Stimulated activated CD8-positive, alpha-beta memory T cell treated with anti-CD3 and anti-CD28 coated beads, Interleukin-15, amount 100 ng/mL, for 24 hours (primary cell): ENCODE measurements at places on chromosomes 2 and 18.

DNA sequence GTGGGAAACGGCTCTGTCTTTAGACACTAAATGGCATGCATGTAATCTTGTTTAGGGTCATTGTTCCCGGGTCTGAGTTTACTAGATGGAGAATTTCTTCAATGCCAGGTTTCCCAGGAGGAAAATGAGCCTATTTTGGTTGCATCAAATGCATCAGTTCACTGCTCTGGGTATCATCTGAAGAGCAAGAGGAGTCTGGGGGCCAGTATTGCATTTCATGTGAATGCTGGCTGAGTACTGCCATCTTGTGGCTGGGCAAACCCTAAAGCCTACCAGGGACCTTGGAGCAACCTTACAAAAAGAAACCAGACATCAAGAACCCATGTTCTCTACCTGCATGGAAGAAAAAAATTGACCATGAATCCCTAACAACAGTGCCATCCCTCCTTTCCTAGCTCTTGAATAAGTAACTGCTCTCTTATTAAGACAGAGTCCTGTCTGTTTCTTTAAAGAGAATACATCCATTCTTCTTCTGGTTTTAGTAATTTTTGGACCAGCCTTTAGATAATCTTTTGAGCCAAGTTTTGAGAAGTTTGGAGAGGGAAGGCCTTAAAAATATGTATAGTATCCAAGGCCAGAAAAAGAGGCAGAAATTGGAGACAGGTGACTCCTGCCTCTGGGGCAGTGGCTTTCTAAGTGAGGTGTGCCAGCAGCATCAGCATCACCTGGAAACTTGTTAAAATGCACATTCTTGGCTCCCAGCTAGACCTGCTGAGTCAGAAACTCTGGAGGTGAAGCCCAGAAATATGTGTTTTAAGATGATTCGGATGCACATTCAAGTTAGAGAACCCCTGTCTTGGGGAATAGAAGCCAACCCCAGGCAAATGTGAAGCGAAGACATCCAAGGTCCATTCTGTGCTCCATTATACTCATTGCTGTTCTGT lies 261.0 kb upstream of the CXCR4 start:
- DNase-seq = no peak

DNA sequence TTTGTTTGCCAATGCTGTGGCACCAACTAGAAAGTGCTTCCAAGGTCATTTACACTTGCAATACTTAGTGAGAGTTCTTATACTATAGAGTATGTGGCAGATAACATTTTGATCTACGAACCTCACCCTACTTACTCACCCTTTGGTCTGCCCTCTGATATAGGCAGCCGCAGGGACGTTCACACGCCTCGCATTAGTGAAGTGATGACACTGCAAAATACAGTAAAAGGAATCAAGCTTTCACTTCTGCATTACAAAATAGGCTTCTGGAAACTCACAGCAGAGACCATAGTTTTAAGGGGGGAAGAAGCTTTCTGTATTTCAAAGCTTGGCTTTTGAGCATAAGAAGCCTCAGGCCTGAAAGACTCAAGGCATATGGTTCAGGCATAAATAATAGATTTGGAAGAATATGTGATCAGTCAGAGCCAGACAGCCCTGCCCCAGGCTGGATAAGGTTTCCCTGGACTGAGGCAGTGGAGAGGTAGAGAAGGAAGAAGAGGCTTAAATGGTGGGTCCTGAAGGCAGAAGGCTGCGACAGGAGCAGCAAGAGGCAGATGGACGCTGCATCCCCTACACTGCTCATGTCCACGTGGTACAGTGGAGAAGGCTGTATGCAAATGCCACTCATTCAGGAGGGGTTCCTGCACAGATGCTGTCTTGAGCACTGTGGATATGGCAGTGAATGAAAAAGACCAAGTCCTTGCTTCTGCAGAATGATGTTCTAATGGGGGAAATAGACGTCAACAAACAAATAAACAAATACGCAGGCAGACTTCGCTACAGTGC lies 63.1 kb downstream of the FECH start:
- no peak for DNase-seq

DNA sequence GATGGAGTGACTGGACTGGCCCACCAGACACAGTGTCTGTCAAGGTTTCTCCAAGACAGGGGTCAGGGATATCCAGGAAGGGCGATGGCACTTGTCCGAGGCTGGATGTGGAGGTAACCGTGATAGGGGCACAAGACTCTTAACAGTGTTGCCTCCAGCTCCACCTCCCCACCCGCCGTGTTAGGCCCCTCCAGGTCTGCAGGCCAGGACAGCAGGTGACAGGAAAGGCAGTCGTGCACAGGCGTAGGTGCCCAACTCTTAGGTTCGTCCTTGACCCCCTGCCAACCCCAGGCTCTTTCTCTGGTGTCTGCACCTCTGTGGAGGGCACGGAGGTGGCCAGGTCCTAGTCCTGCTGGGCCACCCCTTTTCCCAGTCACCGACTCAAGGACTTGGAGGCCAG lies 10.1 kb downstream of the ITM2C start:
- no peak for DNase-seq

- no peak for DNase-seq
Measured at GRCh38 chr2:5955921-5956320, 263.7 kb downstream of the SOX11 start.

DNA sequence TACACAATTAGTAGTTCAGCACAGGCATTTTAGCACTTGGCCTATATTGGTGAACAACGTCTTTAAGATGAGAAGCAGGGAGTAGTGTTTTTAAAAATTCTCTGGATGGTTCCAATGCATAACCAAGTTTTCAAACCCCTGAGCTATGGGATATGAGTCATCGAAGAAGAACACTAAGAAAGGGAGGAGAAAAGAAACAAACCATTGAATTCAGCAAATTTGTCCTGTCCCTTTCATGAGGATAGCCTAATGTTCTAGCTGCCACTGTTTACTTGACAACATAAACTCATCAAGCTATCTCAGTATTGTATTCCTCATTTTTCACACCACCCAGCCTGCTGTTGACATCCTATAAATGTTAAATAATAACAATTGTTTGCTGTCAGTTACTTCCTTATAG lies 158.0 kb downstream of the BARD1 start:
- DNase-seq = no peak

DNA sequence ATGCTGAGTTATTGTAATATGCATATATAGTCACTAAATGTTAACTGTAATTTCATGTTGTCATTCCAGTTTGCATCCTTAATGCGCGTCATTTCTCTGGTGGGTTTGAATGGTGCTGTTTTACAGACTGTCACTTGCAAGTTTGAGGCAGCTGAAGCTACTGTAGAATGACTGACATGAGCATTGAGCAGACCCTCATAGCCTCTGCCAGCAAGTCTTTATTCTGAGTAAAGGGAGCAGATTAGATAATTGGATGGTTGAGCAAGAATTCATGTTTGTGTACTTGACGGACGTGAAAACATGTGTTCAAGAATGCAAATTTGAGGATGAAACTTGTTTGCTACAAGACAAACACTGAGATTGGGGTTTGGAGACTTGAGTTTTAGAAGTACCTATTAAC lies 854.8 kb upstream of the KLHL29 start:
- no peak for DNase-seq

- DNase-seq = peak; percentile 12
Measured at GRCh38 chr2:101474731-101475384, at the start of gene RFX8. RFX8 (minus strand) TSS chr2:101475112; CDS start chr2:101466848, 8,264 bp downstream.

- DNase-seq = no peak
Measured at GRCh38 chr2:74020702-74021406, 36.1 kb downstream of the TET3 start.

DNA sequence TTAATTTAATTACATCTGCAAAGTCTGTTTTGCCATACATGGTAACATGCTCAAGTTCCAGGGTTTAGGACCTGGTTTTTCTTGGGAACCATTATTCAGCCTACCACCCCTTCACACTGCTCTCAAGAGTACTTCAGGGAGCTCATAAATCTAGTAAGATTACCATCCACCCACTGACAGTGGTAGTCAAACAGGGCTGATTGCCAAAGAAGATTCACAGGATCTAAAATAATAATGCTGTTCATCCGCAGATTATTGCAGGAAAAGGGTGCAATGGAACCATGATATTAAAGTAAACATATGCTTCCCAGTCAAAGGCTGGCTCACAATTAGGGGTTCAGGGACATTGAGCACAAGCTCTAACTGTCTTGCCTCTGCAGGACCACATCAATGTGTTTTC lies 148.0 kb upstream of the CYRIA start:
- no peak for DNase-seq

GRCh38 chr18:49745045-49746014 lies 68.0 kb downstream of the ACAA2 start:
- DNase-seq = no peak

- DNase-seq = no peak
Measured at GRCh38 chr2:63013438-63013837, 37.2 kb upstream of the OTX1 start.

- no peak for DNase-seq
Measured at GRCh38 chr2:70480468-70480867, 73.2 kb downstream of the TGFA start.

DNA sequence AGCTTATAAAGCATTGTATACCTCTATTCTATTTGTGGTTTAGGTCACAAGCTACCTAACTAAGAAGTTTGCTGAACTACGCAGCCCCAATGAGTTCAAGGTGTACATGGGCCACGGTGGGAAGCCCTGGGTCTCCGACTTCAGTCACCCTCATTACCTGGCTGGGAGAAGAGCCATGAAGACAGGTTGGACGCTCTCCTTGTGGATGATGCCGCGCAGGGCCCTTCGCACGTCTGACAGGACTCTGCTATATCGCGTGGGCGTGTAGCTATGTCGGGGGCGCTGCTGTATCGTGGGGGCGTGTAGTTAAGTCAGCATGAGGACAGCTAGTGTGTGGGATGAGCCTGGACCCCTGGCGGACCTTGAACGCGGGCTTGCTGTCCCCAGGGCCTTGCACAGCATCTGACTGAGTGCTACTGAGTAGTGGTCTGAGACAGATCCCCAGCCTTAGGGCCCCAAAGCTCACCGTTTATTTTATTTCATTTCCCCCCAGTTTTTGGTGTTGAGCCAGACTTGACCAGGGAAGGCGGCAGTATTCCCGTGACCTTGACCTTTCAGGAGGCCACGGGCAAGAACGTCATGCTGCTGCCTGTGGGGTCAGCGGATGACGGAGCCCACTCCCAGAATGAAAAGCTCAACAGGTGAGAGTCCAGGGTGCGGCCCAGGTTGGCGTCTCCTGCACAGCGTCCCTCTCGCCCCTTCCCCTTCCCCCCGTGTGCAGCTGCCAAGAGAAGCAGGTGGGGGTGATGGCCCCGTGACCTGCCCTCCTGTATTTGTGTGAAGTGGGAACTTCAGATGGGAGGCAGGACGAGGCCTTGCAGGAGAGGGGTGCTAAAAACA lies 15.6 kb upstream of the CNDP1 start:
- DNase-seq = no peak

DNA sequence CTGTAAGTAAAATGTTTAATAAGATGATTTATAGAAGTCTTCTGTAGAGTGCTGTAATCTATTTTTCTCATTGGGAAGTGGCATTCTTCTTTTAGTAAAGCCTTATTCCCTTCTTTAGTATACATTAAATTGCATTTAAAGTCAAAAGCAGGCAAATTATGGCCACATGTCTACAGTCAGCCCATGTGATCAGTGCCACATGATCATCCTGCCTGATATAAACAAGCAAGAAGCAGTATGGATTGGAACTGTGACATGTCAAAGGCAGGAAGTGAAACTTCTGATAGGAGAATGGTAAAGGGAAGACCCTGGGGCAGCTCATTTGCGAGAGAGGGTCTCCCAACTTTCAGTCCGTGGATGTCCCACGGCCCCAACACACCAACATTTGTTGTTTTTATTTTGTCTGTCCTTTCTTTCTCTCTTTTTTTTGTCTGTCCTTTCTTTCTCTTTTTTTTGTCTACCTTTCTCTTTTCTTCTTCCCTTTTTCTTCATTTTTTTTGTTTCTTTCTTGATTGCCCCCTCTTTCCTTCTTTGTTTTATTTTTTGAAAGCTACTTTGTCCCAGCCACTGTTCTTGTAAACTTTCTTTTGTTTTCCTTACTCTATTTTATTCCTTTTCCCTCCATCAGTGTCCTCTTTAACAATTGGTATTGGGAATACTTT lies 154.9 kb downstream of the DTNA start:
- DNase-seq = no peak

GRCh38 chr2:134943540-134943939 lies 24.9 kb downstream of the CCNT2 start:
- DNase-seq = no peak

- no peak for DNase-seq
Measured at GRCh38 chr2:117726747-117727146, 87.7 kb upstream of the DDX18 start.

GRCh38 chr2:36797324-36798070 lies 101.0 kb downstream of the VIT start:
- DNase-seq = no peak

GRCh38 chr18:12312976-12313375 lies 4.9 kb downstream of the TUBB6 start:
- DNase-seq = no peak

DNA sequence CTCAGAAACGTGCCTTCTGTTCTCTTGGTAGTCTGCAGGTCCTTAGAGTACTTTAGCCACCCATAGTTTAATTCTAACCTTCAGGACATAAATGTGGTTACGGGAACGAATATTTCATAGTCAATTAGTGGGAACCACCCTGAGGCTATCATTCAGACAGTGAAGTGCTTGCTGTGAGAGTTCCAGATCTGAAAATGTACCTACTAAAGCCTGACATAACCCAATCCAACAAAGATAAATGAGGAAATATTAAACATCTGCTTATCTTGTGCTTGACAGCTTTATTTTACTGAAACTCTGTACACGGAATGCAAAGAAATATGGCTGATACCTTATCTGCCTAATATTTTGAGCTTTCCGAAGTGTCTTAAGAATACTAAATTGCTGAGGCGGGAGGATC lies 43.0 kb downstream of the RAB27B start:
- no peak for DNase-seq

DNA sequence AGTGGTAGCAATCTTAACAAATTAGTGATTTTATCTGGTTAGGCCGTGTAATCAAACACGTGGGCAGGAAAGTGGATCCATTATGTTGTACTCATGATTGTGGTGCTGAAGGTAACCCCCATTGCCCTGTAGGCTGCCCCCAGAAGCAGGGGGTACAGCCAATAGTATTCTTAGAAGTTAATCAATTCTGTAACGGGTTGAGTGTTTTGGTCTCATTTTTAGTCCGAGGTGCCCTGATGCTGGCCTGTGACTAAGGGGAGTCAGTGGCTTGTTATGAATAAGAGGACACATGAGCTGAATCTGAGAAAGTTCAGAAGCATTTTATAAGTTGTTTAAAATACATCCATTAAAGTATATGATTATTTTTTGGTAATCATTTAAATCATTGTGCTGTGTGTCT lies 8.6 kb downstream of the EPAS1 start:
- no peak for DNase-seq

- no peak for DNase-seq
Measured at GRCh38 chr2:118322406-118322805, 234.1 kb downstream of the INSIG2 start.

- no peak for DNase-seq
Measured at GRCh38 chr2:8750221-8750620, 68.4 kb downstream of the ID2 start.

- DNase-seq = no peak
Measured at GRCh38 chr2:99863236-99863902, 279.0 kb downstream of the AFF3 start.

DNA sequence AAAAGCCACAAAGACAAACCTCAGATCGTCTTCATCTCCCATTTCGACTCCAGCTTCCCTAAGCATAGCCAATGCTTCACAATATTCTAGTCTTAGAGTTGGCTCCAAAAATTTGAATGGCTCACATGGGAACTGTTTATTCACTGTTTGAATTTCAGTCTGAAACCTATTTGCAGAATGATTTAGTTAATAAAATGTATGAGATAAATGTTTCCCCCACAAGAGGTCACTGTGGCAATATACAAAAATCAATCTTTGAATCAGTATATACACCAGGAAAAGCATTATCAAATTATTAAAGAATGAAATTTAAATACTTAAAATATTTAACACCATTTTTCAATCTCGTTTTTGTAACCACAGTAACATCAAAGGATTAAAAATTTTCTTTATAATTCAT lies 40.0 kb upstream of the MCM6 start:
- no peak for DNase-seq
